ENCODE measurements at places on chromosomes 7 and 10.

DNA sequence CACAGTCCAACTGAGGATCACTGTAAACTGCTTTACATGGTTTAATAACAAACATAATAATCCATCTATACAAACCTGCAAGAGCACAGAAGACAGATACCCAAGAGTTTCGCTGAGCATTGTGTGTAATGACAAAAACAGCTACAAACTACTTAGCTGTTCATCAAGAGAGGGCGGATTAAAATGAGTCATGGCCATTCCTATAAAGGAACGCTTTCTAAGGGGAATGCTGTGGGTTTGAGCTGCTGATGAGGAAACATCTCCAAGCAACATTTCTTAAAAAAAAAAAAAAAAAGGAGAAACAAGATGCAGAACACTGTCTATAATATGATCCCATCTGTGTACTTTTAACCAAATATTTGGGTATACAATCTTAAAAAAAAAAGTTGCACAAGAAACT lies 33.8 kb downstream of the VOPP1 start:
- no peak for DNase-seq

GRCh38 chr7:147298611-147299043 lies 1182.0 kb downstream of the CNTNAP2 start:
- no peak for DNase-seq

- DNase-seq, result no peak
These were observed 1.7 kb downstream of the RHOBTB1 start for GRCh38 chr10:60942134-60942787.

- no peak for DNase-seq
These were observed 9.3 kb downstream of the TFAM start for GRCh38 chr10:58394471-58394870.

DNA sequence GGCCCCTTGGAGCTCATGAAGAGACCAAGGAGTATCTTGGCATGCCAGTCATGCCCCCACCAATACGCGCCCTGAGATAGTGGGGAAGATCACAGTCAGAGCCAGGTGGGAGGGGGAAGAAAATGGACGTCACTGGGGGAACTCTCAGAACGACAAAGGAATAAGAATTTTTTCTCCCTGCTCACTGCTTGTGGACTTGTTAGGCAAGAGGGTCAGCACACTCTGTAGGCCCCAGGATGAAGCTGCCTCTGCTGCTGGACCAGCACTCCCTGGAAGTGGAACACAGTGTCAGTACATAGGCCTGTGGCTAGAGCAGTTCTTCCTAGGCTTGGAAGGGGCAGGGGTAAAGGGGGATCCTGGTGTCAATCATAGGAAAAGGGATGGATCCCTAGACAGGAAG lies 46.5 kb downstream of the DRGX start:
- DNase-seq, result no peak

GRCh38 chr10:17984056-17984455 lies 32.3 kb downstream of the SLC39A12 start:
- DNase-seq, result no peak

DNA sequence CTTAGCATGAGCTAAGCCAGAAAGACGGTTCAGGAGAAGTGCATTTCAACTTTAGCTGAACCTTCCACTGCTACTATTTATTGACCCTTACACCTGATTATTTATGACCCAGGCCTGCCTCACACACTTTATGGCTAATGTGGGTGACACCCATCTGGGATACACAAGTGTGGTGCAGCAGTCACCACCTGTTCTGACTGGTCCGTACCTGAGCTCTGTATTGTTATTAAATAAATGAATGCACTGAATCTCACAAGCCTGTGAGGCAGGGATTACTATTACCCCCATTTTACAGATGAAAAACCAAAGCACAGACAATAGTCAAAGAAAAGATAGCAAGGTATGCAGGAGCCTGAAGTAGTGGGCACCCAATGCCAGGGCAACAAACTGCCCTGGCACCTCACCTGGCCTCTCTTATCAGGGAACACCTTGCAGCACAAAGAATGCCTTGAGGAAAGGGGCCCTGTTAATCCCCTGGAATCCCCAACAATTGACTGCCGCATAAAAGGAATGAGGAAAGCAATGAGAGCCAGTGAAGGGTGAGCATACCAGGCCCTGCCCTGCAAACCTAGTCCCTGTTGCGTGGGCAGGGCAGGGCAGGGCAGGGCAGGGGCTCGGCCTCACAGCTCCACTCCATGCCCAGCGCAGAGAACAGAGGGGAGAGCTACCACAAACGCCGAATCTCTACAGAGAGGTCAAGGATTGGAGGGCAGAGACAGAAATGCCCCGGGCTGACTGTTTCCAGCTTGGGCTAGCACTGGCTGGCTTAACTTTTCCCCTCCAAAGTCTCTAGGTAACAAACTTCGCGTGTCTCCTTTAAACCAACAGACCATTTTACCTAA lies 1.3 kb downstream of the ANXA11 start:
- no peak for DNase-seq

DNA sequence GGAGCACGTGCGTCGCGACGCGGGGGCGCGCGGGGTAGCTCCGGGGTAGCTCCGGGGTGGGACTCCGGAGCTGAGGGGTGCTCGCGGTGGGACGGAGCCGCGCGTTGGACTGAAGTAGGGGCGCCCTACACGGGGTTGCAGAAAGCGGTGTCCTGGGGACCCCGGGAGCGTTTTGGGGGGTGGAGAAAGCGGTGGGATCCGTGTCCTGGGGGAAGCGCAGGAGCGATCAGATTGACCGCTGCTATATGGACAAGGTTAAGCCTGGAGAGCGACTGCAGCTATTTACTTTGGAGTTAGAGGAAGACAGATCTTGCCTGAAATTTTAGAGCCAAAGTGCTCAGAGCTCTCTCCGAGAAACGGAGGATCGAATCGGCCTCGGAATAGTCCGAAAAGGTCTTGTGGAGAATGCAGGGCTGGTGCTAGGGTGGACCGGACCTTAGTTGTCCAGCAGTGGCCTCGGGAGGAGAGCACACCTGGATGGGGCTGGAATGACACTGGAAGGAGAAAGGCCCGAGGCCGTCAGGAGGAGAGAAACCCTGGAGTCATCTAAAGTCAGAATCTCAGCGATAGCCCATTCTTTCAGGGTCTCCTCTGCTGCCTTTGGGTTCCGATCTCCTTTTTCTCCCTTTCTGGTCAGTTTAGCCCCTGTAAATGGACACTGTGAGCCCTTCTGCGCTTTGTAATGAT lies 564 bp downstream of the PDSS1 start:
- no peak for DNase-seq

GRCh38 chr10:11270135-11270857 lies 252.6 kb downstream of the CELF2 start:
- DNase-seq, result no peak
